Stimulated activated CD4-positive, alpha-beta T cell treated with anti-CD3 and anti-CD28 coated beads, TNF-alpha, amount 100 ng/mL, for 24 hours (primary cell): ENCODE measurements at places on chromosomes 12 and 14.

DNA sequence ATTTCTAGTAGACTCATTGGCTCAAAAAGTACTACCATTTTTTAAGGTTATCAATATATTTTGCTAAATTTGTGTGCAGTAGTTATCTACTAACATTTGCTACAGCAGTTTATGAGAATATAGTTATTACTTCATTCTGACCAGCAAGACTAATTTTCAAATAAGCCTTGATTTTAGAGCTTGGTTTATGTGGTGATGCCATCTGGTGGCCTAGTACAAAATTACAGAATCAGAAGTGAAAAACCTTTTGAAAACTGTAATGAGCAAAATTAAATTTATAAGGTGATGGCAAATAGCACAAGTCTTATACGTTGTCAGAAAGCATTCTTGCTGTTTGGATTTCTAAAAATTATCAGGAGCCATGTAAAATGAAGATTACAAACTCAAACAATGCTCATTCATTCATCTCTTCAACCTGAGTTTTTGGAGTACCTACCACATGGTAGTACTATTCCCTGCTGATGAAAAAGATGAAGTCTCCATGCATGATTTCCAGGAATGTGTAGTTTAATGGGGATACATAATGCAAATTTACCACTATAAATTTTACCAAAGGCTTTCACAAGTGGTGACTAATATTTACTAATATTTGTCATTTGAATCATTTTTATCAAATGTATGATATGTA, 51.0 kb downstream of the MAGOHB start:
- peak; percentile 20 for DNase-seq

DNA sequence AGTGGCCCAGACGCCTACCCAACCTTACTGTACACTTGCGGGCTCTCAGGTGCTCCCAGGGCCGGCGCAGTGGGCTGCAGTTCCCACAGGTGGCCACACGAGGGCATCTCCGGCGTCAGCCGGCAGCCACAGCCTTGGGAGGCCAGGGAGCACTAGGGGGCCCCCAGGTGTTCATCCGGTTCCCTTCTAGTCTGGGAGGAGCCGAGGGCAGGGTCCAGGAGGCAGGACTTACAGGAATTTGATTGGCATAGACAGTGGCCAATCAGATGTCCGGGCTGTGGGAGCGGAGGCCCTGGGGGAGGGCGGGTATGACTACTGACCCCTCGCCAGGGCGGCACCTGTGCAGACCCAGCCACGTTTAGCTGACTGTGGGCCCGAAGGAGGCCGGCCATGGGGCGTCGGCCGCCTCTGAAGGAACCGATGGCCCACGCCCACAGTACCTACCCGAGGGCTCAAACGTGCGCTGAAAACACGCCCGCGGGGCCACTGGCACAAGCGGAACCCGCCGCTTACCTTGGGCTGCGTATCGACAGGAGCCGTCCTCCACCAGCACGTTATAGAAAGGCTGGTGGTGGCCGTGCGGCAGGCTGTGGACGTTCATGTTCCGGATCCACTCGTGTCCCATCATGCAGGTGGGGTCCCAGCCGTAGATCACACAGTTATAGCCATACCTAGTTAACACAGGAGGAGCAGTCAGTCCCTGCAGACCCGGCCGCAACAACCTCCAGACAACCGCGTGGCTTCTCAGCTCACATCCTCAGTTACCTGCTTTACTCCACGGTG, 34.8 kb downstream of the FBXO21 start:
- DNase-seq: peak; percentile 62

GRCh38 chr12:49968471-49968870, 4.3 kb upstream of the AQP6 start:
- DNase-seq: no peak

DNA sequence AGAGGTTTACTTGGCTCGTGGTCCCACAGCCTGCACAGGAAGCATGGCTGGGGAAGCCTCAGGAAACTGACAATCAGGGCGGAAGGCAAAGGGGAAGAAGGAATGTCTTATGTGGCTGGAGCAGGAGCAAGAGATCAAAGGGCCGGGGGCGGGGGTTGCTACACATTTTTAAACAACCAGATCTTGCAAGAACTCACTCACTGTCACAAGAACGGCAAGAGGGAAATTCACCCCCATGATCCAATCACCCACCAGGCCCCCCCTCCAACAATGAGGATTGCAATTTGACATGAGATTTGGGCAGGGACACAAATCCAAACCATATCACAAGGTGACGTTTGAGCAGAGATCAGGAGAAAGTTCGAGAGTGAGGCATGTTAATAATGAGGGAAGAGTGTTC, 163.7 kb upstream of the RPH3A start:
- DNase-seq: no peak

DNA sequence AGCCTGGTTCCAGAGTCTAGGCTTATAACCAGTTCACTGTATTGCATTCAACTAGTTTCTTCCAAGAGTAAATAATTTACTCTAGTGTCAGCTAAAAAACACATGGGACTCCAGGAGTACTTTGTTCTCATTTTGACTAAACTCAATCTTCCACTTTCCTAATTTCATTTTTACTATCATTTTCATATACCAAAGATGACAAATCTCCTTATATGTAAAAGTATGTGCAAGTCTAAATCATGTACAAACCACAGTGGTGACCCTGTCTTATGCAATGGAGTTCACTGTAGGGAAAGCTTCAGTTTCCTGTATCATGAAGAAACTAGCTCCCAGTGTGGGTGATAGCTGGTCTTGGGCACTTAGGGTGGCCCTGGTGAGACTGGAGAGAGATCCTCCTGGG, 151.6 kb downstream of the HELB start:
- DNase-seq: no peak

- no peak for DNase-seq
Measured at GRCh38 chr14:97301931-97302559, 504.9 kb downstream of the VRK1 start.

GRCh38 chr14:32059702-32060101, 17.4 kb upstream of the ARHGAP5 start:
- DNase-seq: no peak

- DNase-seq: no peak
Measured at GRCh38 chr14:77264466-77265186, 6.4 kb downstream of the NGB start.
